T-helper 17 cell (primary cell): ENCODE measurements at places on chromosomes 13 and 19. TPM values are rescaled to one million over a fixed set of nuclear protein-coding genes. Genes with fewer than 3 reads are reported as not detected.

Gene NEK5
- not detected for total RNA-seq

Gene COMP
- not detected for total RNA-seq

Gene ARHGAP33
- total RNA-seq = 16.4 TPM

Gene RAB3A
- total RNA-seq = 15.3 TPM

Gene ZNF441
- 3.3 TPM for total RNA-seq

Gene FGF22
- 0.68 TPM for total RNA-seq

Gene ZNF345
- total RNA-seq = 8.2 TPM

Gene GGN
- not detected for total RNA-seq

Gene SEMA6B
- total RNA-seq = 0.52 TPM

Gene TMEM59L
- 0.29 TPM for total RNA-seq

Gene ICAM4
- total RNA-seq = 0.94 TPM

Gene ARGLU1
- 163 TPM for total RNA-seq

Gene PRSS57
- not detected for total RNA-seq

Gene UBE2L5
- not detected for total RNA-seq

Gene SELENOV
- total RNA-seq = not detected

Gene RAB20
- 1.2 TPM for total RNA-seq

Gene GSX1
- total RNA-seq = not detected

Gene MTRF1
- 13.8 TPM for total RNA-seq

Gene IZUMO2
- total RNA-seq = not detected

Gene TMEM143
- total RNA-seq = 8.8 TPM

Gene TMEM145
- not detected for total RNA-seq

Gene ITGBL1
- not detected for total RNA-seq

Gene GJA3
- total RNA-seq = not detected

Gene TBC1D4
- 64.9 TPM for total RNA-seq

Gene RAB8A
- 97.5 TPM for total RNA-seq

Gene ANKLE1
- total RNA-seq = 1.4 TPM

Gene THSD1
- 0.68 TPM for total RNA-seq

Gene ADAT3
- total RNA-seq = 8.5 TPM

Gene LCP1
- 528 TPM for total RNA-seq

Gene CALR3
- total RNA-seq = not detected

Gene FGF14
- not detected for total RNA-seq

Gene PTPRH
- not detected for total RNA-seq

Gene TMIGD2
- 5.2 TPM for total RNA-seq

Gene PSG7
- total RNA-seq = not detected

Gene ATP8A2
- 0.18 TPM for total RNA-seq

Gene SRRM5
- 0.60 TPM for total RNA-seq

Gene CD79A
- 1.6 TPM for total RNA-seq

Gene LYL1
- total RNA-seq = 6.9 TPM

Gene ZNF729
- not detected for total RNA-seq

Gene MICU2
- 31.4 TPM for total RNA-seq

Gene OR10H1
- not detected for total RNA-seq

Gene TEX26
- total RNA-seq = not detected

Gene PLVAP
- total RNA-seq = not detected

Gene LENG9
- total RNA-seq = 6.0 TPM

Gene PINLYP
- total RNA-seq = 1.5 TPM

Gene PCDH17
- 0.15 TPM for total RNA-seq

Gene KANK2
- total RNA-seq = 0.72 TPM

Gene NCR1
- not detected for total RNA-seq

Gene IFNL1
- total RNA-seq = not detected
